ENCODE measurements at places on chromosomes 7 and 10.

- DNase-seq = no peak
Observed at GRCh38 chr7:116447966-116448839, 51.3 kb upstream of the CAV2 start.

DNA sequence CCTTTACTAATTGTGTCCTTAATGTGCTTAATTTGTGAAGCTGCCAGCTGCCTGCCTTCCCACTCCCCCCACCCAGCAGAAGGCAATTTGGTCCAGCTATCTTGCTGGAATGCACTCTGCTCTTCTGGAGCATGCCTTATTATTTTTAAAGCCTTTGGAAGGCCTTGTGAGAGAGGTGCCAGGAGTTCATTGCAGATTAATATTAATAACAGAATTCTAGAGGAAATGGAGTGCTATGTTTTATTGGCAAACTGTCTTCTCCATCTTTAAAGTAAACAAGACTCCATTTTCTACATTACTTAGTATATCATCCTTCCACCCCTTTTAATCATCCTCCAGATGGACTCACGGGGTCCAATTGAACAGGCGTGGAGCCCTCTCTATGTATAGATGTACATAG is 50.8 kb upstream of the ZNF32 start:
- DNase-seq = no peak

DNA sequence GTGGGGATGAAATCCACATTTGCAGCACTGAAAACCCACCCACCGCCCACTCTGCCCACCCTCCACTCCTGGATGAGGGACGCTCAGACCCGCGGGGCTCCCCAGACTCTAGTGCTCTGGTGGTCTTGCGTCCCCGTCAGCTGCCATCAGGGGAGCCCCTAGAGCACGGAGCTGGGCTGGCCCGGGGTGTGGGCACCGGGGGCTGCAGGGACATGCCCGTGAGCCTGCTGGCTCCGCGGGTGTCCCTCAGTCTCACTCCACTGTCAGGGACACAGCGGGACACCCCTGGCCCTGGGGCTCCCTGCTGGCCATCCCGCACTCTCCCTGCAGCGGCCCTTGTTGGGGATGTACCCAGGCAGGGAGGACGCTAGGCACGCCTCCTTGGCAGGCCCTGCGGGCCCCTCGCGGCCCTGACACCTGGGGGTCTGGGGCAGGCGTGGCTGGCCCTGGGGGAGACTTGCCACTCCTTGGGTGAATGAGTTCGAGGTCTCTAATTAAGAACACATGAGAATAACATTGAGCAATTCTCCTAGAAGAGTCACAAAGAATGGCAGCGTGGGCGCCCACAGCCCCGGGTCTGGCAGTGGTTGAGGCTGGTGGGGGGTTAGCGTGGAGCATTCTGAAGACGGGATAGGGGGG is 64.2 kb downstream of the CFAP46 start:
- no peak for DNase-seq

DNA sequence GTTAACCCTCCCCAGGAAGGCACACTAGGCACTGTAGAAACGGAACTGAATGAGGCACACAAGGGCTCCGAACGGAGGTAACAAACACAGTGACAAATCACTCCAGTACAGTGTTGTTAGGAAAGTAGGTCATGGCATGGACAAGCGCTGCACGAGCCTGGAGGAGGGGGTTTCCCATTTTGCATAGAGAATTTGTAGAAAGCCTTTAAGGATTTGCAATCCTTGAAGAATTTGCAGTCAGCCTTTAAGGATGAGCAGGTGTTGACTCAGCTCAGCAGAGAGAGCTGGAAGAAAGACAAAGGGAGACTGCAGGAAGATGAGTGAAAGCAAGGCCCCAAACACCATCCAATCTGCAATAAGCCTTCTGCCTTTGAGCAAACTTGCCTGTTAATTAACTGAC is 51.1 kb upstream of the PPP1R3C start:
- peak; percentile 70 for DNase-seq

DNA sequence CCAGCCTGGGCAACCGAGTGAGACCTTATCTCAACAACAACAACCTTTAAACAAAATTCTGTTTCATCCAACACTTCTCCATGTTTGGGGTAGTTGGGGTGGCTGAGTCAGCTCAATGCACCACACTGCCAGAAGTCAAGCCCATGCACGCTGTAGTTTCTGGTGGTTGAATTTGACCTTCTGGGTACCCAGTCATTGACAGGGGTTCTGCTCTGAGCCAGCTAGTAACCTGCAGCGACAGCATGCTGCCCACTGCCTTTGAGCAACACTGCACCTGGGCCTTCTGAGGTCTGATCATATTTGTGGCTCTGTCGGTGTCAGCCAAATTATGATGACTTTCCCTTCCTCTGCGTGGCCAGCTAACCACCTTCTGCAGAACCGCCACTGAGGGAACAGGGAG is 84.6 kb upstream of the ZNF438 start:
- no peak for DNase-seq

DNA sequence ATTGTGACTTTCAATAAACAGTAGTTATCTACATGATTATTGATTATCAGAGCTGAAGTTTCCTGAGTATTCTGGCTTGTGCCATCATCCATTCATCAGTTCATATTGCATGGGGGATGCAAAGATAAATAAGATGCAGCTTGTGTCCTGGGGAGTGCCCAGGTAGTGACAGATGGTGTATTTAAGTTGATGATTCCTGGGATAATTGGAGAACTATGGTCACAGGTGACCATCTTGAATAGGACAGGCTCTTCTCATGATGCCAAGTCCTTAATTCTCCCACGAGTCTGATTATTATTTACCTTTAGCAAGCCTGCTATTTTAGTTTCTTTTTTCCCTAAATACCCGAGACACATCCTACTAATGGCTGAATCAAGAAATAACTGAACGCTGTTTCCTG is 64.9 kb downstream of the PLPP4 start:
- no peak for DNase-seq

DNA sequence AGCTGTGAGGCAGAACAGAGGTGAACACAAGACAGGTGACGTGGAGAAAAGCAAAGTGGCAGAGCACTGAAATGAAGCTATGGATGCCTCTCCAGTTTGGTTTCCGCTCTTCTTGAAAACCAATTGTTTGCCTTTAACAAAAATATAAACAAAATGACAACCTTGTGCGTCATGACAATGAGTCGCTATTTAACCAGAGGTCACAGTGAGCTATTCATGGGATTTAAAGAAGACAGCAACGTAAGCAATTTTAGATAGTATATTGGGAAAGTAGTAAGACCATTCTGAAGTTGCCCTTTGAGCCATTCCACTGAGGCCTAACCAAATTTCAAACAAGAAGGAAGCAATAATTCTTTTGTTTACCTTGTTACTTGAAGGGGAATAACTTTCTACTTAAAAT is 15.2 kb upstream of the LRRTM3 start:
- DNase-seq = no peak

DNA sequence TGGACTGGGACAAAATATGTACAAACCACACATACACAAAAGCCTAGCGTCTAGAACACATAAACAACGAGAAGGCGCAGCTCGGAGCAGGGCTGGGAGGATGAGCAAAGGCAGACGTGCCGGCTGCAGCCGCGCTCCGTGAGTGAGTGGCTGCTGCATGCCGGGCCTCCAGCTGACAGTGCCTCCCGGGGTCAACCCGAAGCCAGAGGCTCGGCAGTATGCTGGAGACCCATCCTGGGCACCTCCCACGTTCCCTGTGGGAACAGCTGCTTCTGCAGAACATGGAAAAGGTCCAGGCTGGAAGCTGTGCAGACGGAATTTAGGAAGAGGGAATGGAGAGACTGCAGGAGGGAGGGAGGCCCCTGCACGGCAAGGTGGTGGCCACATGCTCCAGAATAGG is 3.6 kb upstream of the GPR146 start:
- DNase-seq = no peak

- DNase-seq = no peak
Observed at GRCh38 chr10:31924833-31925232, 3.8 kb downstream of the ARHGAP12 start.

- peak; percentile 23 for DNase-seq
Observed at GRCh38 chr10:51422311-51423120, 276.9 kb downstream of the CSTF2T start.

DNA sequence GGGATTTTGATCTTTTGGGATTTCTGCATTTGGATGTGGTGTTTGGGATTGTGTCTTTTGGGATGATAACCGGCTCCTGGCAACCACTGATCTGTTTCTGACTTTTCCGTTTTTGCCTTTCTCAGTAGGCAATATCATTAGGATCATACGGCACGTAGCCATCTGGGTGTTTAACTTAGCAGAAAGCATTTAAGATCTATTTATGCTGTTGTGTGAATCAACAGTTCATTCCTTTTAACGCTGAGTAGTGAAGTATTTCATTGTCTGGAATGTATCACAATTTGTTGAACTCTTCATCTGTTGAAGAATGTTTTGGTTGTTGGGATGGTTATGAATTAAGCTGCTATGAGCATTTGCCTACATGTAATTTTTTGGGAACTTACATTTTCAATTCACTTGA is 459.6 kb downstream of the SDK1 start:
- no peak for DNase-seq

- no peak for DNase-seq
Observed at GRCh38 chr10:7318836-7319235, 92.0 kb downstream of the SFMBT2 start.

GRCh38 chr7:50978633-50979215 is 196.0 kb upstream of the GRB10 start:
- DNase-seq = no peak

DNA sequence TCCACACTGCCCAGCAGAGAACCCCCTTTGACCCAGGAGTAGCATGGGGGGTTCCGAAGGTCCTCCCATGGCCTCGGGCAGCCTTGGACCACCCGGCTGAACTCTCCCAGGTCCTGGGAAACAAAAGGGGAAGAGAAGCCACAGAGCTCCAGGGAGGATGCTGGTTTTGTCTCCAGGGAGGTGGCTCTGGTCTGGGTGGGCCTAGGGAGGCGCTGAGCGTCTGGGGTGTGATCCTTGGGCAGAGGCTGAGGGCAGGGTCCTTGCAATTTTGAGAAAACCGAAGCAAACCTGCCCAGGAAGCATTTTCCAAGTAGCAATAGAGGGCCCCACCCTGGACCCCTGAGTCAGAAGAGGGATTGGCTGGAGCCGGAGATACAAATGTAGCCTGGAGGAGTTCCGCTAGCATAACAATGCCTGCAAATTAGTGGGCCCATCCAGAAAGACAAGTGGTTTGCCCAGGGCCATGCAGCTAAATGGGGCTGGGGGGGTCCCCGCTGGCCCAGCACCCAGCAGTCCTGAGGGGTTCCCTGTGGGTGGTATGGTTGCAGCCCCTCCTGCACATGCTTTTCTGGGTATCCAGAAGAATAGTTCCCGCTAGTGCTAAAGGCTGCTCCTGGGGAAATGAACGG is 2.0 kb downstream of the UTF1 start:
- DNase-seq = no peak

DNA sequence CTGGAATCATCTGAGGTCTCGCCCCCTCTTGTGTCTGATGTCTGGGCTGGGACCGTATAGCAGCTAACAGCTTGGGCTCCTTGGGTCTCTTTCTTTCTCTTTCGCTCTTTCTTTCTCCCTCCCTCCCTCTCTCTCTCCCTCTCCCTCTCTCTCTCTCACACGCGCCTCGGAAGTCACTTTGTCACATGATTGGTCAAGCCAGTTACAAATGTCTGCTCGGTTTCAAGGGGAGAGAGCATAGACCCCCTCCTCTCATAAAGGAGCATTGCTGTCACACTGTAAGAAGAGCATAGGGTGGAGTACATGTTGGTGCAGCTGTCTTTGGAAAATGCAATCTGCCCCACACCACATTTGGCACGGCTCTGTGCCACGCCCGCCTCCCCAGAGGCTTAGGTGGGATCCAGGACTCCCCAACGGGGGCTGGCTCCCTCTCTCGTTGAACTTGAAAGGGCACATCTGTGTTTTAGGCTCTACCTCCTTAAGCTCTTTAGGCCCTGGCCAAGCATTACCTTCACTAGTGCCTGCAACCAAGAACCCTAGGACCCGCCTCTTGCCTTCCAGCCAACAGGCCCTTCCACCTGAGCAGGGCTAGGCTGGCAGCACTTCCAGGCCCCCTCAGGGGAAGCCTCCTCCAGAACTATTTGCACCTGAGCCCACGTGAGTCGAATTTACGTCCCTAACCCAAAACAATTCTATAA is 61.9 kb upstream of the CACUL1 start:
- no peak for DNase-seq

DNA sequence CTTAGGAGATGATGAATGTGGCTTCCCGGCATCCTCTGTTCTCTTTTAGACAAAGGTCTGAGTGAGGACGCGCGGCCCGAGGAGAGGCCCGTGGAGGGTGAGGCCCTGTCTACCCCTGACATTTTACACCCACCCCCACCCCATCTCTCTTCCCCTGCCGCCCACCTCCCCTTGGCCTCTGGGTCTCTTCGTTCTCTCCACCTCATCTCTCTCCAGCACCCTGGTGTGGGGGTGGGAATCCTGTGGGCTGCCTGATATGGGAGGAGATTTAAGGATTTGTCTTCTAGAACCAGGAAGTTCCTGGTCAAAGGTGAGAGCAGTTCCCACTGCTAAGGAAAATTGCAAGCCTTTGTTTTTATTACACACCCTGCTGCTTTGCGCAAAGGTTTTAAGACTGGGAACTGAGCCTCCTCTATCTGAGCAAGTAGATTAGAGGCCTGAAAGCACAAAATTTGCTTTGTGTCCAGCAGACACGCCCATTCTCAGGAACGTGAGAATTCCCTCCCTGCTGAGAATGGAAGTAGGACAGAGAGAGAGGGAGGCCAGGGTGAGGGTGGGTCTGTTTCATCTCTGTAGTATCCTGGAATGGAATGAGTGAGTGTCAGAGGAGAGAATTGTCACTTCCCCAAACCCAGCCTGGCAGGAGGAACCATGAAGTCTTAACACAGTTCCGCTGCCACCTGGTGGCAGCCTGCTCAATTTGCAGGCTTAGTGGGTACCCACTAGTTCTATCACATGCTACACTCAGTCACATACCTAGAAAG is 91.2 kb downstream of the GTF2IRD1 start:
- DNase-seq = no peak
